Stimulated activated CD4-positive, alpha-beta T cell treated with anti-CD3 and anti-CD28 coated beads, Interleukin-15, amount 100 ng/mL, for 24 hours (primary cell): ENCODE measurements at places on chromosomes 16 and 17.

DNA sequence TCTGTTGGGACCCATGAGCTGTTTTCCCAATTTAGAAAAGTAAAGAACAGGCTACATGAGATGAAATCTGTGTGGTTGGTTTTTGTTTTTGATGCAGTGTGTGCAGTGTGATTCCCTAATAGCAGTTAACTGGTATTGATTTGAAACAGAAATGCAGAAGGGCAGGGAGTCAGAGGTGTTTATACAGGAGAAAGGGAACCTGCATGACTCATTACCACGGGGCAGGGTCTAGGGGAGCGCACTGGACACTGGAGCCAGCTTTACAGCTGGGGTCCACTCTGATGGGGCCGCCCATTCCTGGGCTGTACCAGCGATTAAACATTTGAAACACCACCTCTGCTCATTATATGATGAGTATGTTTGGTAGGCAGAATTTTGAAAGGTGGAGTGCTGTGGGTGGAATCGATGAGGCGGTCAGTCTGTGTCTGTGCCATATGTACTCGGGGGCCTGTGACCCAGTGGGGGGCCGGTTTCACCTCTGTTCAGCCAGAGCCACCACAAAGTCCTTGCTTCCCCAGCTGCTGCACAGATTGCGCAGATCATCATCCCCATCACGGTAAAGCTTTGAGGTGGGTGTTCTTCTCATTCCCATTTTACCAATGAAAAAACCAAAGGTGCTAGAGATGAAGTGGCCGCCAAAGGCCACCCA, 142.5 kb downstream of the CMIP start:
- DNase-seq = no peak

DNA sequence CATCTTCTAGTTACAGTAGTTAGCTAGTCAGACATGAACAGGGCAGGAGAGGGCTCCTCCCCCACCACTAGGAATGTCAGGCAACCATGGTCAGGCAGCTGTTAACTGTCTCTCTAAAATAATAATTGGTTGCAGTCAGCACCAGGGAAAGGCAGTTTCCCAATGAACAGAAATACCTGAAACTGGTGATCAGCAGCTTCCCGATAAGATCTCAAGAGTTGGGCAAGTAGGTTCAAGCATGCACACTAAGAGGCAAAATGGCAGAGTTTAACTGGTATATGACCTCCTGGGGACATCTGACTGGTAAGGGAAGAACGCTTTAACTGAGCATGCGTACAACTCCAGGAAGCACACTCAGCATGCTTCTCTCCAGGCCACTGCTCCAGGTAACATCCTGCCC, 12.6 kb upstream of the XYLT1 start:
- DNase-seq = no peak

DNA sequence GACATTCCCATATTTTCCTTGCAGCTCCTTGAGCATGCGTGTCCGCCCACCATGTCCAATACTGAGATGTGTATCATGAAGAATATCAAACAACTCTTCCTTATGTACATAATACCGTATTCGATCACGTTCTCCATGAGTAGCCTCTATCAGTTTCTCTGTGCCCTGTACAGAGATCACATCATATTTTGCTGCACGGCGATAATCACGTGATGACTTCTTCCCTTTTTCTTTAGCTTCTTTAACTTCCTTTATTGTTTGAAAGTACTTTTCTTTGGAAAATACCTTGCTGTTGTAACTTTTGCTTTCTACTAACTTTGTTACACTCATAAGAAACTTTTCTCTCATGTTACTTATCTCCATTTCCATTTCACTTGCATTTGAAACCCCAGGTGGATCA, 6.6 kb downstream of the KRABD2 start:
- DNase-seq = no peak

- no peak for DNase-seq
These were observed 256.1 kb upstream of the SALL1 start for GRCh38 chr16:51407199-51407598.

DNA sequence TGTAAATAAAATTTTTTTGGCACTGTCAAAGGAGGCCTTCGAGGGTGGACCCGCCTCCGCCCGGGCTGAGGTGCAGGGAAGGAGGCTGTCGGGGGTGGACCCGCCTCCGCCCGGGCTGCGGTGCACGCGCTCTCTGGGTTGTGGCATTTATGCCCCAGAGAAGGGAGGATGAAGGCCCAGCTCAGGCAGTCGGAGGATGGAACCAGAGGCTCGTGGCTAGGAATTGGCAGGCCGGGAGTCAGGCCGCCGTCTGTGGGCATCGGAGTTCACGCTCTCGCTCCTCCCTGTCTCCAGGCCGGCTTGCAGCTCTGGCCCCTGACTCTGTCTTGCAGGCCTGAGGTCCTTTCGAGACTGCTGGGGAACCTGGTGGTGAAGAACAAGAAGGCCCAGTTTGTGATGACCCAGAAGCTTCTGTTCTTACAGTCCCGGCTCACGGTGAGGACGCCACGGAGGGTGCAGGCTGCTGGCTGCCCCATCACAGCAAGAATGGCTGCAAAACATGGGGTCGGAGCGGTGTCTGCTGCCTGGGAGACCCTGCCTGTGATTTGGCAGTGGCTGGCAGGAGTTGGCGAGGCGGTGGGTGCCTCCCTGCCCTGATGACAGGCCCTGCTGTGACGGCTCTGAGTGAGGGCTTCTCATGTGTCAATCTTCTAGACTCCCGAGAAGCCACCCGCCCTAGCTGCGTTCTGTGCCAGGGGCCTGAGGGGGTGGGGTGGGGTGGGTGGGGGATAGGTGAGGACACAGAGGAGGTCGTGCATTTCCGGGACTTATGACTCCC, 5.9 kb downstream of the TELO2 start:
- DNase-seq = no peak

DNA sequence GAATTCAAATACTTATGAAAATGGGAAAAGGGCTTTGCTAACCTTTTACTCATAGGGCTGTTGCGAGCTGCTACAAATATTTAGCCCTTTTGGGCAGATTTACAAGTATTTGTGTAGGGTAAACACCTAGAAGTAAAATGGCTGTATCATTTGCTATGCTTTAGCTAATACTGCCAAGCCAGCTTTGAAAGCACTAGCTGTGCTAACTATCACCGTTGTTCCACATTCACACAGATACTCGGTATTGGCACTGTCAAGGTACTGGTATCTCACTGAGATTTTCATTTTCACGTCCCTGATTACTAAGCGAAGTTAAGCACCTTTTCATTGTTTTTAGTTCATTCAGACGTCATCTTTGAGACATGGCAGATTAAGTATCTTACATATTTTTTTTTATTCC, 84.8 kb downstream of the GLG1 start:
- DNase-seq = no peak

DNA sequence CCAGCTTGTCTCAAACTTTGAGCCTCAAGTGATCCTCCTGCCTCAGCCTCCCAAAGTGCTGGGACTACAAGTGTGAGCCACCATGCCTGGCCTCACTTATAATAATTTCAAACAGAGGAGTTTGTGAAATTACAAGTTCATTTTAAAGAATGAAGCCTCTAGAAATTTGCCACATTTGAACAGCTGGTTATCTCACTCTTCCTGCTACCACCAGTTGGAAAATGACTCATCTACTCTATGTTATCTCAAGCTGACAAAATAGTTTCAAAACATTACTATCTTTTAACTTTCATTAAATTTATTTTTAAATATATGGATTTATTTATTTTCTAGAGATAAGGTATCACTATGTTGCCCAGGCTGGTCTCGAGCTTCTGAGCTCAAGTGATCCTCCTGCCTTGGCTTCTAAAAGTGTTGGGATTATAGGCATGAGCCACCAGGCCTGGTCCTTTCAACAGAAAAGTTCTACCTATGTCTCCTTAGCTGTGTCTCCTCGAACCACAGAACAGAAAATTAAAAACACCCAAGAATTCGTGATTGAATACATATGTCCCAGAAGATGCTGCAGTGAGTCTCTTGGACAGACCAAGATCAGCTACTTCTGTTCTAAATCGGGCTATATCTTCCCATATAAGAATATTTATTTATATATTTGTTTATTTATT, 47.6 kb downstream of the MYH13 start:
- no peak for DNase-seq

DNA sequence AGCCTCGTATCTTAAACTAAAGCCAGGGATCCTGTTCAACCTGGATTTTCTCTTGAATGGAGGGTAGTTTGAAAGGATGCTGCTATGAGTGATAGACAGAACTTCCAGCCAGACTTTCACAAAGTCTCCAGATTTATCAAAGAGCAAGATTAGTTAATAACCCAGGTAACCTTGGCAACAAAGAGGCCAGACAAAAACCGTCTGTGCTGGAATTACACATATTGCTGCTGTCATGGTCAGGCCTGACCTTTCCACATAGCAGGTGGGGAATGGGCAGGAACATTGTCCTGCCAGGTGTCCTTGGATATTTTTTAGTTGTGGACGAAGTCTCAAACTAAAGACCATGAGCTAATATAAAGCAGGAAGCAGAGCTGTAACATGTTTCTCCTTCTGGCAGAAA, 52.5 kb downstream of the HLF start:
- no peak for DNase-seq
